Activated T-helper 2 cell treated with anti-CD3 and anti-CD28 coated beads, Interferon-gamma antibody, Interleukin-2, Interleukin-4, amounts not matched to agents 10 μg/mL and 5 μg/mL and 100 μg/mL, durations not matched to agents 14 hours and 24 hours and 36 hours (primary cell): ENCODE measurements at places on chromosomes 2 and 18.

GRCh38 chr18:79217979-79218604 lies 148.9 kb downstream of the ATP9B start:
- DNase-seq = no peak

DNA sequence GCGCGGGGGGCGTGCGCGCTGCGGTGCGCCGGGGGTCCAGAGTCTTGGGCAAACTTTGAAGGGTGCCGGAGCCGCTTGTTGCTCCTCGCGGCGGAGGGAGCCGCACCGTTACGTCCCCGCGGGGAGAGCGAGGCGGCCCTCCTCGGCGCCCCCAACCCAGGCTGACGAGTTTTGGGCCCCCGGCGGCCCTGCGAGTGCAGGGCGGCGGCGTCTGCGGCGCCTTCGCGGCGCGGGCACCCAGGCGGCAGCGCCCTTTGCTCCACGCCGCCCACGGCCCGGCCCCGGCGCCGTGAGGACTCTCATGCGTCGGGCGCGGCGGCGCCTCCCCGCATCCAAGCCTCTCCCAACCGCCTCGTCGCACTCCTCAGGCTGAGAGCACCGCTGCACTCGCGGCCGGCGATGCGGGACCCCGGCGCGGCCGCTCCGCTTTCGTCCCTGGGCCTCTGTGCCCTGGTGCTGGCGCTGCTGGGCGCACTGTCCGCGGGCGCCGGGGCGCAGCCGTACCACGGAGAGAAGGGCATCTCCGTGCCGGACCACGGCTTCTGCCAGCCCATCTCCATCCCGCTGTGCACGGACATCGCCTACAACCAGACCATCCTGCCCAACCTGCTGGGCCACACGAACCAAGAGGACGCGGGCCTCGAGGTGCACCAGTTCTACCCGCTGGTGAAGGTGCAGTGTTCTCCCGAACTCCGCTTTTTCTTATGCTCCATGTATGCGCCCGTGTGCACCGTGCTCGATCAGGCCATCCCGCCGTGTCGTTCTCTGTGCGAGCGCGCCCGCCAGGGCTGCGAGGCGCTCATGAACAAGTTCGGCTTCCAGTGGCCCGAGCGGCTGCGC lies 814 bp downstream of the FZD7 start:
- DNase-seq = peak; percentile 24

DNA sequence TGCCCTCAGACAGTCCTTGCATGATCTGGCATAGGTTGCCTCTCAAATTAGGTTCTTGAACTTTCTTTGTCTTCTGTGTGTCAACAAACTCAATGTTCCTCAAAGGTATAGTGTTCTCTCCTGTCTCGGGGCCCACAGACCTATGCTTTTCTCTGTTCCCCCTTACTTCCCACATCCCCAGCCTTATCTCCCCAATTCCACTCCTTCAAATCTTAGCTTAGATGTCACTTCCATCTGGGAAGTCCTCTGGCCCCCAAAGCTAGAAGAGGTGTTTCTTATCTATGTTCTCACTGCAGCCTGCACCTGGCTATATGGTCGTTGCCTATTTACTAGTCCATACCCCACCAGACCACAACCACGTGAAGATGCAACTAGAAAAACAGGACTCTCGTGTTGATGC lies 134.6 kb upstream of the MYCN start:
- DNase-seq = no peak

DNA sequence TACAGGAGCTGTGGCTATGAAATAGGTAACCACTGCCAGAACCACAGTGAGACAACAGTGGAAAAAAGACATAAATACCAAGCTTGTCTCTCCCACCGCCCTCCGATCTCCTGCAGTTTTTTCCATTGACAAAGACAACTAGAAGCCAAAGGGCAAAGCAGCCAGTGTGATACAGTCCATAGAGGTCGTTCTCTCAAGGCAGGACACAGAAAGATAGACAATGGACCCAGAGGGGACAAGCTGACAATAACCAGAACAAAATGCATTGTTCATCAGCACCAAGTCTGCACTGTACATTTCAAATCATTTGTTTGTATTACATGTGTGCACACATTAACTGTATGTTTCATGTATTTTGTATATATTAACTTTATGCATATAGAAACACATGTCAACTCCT lies 233.0 kb upstream of the NOL4 start:
- no peak for DNase-seq

DNA sequence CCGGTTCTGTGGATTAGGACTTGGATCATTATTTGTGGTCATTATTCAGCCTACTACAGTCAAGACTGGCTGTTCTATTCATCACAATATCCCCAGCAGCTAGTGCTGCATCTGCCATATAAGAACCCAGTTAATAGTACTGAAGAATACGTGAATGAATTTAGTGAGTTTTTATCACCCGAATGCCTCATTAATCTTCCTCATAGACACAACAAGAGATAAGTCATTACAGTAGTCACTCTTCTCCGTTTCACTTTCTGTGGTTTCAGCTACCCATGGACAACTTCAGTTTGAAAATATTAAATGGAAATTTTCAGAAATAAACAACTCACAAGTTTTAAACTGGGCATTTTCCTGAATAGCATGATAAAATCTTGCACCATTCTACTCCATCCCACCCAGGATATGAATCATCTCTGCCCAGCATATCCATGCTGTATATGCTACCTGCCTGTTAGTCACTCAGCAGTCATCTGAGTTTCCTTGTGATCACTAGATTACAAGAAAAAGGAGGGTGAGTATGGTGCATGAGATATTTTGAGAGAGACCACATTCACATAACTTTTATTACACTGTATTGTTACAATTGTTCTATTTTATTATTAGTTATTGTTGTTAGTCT lies 363.7 kb upstream of the CHAC2 start:
- no peak for DNase-seq

DNA sequence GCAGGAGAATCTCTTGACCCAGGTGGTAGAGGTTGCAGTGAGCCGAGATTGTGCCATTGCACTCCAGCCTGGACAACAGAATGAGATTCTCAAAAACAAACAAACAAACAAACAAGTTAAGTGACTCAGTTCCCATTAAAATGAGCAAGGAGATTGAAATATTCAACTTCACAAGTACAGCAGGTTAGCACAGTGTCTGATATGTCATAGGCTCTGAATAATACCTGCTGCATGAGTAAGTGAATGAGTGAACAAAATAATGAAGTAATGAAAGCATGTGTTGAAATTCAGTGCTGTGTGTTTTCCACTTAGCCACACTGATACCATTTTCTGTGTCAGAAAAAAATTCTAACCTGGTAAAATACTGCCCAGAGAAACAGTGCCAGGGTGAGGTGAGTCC lies 41.9 kb upstream of the SETBP1 start:
- DNase-seq = no peak

DNA sequence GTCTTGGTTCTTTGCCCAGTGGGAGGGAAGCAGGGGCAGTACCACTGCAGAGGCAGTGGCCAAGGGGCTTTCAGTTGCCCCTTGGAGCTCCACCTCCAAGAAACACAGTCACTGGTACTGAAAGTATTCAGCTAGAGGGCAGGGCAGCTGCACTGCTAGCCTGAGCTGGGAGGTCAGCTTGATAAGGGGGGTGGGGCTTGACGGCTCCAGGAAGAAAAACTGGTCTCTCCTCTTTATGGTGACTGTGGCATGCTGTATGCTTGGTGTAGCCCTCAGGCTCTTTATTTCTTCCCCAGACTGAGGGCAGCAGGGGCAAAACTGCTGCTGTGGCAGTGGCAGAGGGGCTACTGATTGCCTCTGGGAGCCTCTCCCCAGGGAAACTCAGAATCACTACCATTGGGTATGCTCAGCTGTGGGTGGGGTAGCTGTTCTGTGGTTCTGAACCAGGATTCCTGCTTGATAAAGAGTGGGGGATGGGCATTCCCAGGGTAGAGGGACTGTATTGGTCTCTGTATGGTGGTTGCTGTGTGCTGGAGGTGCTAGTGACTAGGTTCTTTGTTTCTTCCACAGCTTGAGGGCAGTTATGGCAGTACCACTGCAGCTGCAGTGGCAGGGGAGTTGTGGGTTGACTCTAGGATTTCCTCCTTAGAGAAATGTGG lies 134.6 kb upstream of the SCN7A start:
- DNase-seq = no peak

GRCh38 chr18:49075681-49076080 lies 124.9 kb upstream of the SMAD7 start:
- DNase-seq = no peak

DNA sequence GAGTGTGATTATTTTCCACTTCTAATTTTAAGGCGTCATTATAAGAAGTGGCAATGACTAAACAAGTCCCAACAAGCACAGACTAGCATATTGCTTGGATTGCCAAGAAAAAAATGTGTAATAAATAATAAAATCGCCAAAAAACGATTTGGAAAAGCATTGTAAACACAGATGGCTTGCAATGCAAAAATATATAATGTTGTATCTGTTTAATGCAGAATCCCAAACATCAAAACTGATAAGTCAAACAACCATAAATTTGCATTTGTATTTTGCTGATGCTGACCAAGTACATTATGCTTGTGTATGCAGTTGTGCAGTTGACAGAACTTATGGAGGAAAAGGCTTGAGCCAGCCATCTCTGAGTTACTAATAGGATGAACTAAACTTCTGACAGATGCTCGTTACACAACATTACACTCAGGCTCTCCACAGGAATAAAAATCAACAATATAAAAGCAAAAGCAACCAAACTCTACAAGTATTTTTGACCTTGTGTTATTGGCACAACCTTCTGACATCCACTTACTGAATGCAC lies 68.1 kb downstream of the DNER start:
- DNase-seq = no peak

DNA sequence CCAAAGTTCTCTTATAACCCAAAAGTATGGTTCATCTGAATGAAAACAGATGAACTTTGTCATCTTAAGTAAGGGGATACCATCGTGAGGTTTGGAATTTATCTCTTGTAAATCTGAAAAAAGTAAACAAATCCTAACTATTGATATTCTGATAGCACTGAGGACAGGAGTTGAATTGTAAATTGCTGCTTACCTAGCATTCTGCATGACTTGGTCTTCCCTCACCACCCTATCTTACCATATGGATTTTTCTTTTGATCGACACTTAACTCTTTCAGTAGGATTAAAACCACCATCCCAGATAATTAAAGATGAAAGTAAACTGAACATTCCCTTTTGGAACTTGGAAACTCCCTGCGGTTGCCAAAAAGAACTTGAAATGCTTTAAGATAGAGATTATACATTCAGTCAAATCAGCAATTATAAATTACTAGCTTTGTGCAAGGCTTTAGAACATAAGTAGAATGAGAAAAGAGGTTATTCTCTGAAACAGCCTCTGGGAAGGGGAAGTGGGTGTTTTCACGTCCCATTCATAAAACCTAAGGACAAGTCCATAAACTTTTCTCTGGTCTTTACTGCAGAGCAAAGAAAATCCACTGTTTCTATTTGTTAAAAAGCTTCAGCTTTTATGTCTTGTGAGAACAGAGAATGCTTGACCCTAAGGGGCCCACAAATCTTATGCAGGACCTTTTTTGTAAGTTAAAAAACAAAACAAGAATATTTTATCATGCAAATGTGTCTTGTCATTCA lies 49.7 kb upstream of the ZNF397 start:
- DNase-seq = no peak

DNA sequence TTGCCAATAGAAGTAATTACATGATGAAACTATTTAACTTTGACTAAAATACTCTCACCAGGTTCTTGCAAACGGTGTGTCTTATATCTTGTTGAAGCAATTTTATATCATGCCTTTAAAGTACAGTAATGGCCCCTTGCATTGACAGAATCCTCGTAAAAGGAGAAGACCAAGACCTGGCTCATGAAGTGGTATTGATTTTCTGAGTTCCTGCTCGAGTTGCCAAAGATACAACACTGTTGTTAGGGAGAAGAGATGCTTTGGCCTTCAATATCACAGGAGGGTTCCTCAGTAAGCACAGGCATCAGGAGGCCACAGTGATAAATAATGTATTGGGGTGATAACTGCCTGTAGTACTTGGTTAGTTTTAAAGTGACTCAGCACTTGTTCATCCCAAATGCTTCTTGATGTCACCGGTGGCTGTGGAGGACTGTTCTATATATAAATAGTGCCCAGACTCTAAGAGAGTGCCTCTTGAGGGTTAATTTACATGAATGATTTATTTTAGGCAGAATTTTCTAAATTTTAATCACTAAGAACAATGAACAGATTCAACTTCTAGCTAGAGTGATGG lies 571.7 kb upstream of the FANCL start:
- DNase-seq = no peak

GRCh38 chr18:48928787-48929186 lies 22.0 kb downstream of the SMAD7 start:
- DNase-seq = peak; percentile 61
